ENCODE measurements at places on chromosomes 5 and 9.

DNA sequence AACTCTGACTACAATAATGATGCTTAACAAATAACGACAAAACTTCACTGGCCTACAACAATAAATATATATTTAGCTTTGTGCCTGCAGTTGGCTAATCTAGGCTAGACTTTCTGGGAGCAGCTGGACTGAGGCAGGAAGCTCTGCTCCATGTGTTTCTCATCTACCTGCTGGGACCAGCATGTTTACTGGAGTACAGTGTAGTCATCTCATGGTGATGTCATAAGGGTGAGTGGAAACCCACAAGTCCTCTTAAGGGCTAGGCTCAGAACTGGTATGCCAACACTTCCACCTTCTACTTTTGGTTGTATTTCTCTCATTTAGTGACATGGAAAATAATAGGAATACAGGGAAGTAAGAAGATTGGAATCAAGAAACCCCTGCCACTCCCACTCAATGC lies 85.7 kb upstream of the NIPBL start:
- DNase-seq = no peak

DNA sequence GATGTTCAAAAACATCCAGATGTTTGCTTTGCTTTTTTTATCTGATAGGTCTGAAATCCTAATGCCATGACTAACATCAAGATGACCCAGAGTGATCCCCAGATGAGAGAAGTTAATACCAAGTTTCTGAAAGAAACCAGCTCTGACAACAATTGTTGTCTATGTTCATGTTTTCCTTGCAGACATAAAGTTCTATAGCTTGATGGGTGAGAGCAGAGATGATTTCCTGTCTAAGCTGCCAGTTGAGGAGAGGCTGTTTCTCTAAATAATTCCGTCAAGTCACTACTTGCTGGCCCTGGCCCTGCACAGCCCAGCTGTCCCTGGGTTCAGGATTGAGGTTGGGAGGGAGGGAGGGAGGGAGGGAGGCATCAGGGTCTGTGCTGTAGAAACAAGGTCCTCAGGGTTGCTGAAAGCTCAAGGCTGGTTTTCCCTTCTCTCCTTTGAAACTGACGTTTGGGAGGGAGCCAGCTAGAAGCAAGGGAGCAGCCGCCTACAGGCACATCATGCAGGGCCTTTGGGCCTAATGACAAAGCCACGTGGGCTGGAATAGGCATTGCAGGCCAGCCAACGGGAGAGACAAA lies 3.9 kb downstream of the SPARC start:
- DNase-seq = no peak

- DNase-seq = no peak
These were observed 239.4 kb upstream of the FBXL7 start for GRCh38 chr5:15260356-15261268.

- DNase-seq = no peak
These were observed 31.2 kb downstream of the ZNF618 start for GRCh38 chr9:113907282-113907681.

- no peak for DNase-seq
These were observed 377.1 kb downstream of the PRDM9 start for GRCh38 chr5:23884405-23885031.

GRCh38 chr5:36720688-36721087 lies 114.3 kb downstream of the SLC1A3 start:
- DNase-seq = no peak

DNA sequence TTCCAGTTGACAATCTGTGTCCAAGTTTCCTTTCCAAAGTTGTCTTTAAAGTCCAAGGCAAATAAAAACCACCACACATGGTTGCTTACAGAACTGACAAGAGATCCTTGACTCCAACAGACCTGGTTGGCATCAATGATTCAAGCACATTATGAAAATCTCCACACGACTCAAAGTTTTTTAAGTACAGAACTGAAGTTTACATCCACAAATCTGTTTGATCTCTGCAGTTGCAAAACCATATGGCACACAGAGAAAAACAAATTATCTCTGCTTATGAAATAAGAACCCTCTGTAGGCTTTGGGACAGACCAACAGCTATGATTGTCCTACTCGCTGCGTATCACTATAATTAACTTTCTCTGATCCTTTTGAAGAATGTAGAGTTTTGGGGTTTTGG lies 60.8 kb downstream of the MLLT3 start:
- DNase-seq = no peak

- DNase-seq = peak; percentile 63
These were observed 2.5 kb downstream of the TNPO1 start for GRCh38 chr5:72818866-72819534.

GRCh38 chr9:137470785-137471184 lies 11.7 kb upstream of the NSMF start:
- no peak for DNase-seq

GRCh38 chr5:27158775-27159174 lies 120.4 kb upstream of the CDH9 start:
- no peak for DNase-seq

DNA sequence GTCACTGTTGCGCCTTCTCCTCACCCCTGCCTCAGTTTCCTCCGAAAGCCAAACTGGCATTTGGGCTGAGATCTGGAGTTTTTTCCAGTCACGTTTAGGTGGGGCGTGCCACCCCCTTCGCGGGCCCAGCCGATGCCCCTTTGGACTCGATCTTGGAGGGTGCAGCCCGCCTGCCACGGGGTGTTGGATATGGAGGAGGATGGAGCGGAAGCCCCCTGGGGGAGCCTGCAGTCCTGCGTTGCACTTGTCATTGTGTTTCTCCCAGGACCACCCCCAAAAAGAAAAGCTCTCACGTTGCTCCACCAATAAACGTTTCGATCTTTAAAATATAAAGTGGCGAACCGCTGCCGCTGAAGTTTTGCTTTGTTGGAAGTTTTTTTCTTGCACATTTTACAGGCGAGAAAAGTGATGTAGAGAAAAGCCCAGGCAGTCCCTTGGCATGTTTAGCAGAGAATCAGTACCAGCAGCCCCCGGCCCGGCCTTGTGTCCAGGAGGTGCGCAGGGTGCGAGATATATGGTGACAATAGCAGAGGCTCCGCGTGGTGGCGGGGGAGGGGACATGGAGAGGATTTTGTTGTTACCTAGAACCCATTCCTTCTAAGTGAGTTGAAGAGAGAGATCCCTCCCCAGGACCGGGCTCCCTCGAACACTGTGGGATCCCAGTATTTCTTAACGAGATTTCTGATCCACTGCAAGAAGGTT lies 681 bp downstream of the F2R start:
- DNase-seq = peak; percentile 10

DNA sequence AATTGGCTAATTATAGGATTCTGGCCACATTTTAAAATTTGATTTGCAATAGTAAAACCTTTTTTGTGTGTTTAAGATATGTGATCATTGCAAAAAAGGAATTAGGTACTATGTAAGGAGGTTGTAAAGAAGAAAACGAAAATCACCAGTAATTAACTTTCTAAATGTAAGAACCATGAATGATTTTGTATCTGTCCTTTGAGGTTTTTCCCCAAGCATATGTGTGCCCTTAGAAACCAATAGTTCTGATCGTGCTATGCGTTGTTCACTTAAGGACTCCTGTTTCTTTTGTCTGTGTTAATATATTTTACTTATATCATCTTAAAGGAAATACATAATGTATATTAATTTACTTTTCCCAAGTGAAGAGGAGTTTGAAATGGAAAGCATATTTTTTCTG lies 410.2 kb downstream of the PSAT1 start:
- DNase-seq = no peak

DNA sequence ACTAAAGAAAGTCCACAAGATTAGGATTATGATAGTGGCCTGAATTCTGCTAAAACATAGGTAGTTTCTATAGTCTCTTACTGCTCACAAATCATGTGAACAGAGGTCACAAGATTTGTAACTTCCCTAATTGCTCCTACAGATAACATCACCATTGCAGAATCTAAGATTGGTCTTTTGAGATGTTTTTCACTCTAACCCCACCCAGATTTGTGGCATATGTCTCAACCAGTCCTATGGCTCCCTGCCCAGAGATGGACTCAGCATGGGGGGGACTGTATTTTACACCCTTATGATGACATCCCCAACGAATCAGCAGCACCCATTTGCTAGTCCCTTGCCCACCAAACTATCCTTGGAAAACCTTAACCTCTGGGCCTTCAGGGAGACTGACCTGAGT lies 1046.2 kb downstream of the CDH12 start:
- no peak for DNase-seq

DNA sequence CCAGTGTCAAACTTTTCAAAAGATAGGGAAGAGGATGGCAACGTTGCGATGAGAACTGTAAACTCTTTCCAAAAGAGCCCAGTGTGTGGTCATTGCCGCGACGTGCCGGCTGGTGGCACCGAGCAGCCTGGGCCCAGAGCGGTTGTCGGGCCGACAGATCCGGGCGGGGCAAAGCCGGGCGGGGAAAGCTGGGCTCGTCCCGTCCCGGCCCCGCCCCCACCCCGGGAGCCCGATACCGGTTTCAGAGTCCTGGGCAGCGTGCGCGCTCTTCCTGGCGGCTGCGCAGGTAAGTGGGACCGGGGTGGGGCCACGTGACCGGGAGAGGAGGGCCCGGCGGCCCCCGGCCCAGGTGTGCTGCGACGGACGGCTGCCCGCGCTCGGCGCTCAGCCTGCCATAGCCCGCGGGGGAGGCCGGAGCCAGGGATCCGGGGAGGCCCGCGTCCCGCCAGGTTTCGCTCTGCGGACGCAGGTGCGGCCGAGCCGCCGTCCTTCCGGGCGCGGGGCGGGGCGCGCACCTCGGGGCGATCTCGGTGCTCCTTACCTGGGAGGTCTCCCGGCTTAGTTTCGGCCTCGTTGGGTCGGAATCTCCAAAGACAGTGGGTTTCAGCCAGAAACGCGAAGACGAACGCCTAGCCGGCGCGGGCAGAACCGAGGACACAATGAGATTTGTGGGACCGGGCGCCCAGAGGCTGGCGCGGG lies at the start of gene MARVELD2:
Gene MARVELD2, plus strand, starts transcription at position 232 of the 699 bp plus-strand sequence. CDS start 4,270 bp downstream, outside the sequence.
- DNase-seq = peak; percentile 49

GRCh38 chr5:116654925-116655324 lies 80.3 kb upstream of the SEMA6A start:
- DNase-seq = no peak

DNA sequence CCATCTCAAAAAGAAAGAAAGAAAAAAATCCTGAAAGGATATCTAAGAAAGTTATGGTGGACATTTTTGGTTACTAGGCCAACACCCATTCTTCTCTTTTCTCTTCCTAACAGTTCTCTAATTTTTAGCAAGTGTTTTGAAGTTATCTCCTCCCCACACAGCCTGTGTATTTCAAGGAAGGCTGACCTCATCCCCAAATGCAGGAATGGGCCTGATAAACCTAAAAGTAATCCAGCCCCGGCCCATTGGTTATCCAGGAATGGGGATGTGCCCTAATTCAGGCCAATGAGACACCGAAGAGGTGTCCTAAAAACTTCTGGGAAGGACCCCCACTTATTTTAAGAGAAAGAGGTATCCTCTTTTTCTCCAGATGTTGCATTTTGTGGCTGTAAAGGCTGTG lies 46.6 kb downstream of the F2R start:
- DNase-seq = no peak

GRCh38 chr9:89278997-89279739 lies 31.8 kb upstream of the CKS2 start:
- DNase-seq = peak; percentile 52

DNA sequence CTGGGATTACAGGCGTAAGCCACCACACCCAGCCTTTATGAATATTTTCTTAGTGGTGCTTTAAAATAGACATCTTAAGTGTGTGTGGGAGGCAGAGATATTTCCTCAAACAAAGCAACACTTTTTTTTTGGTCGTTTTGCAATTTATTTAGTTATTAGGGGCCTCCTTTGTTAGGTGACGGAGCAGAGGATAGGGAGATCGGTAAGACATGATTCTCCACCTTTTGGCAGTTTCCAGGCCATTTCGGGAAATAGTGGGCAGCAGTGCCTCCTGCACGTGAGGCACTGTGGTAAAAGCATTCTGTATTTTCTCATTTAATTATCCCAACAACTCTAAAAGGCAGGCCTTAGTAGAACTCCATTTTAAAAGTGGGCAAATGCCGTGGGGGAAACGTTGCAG lies 1.9 kb downstream of the OCLN start:
- DNase-seq = no peak

GRCh38 chr9:119284118-119284517 lies 85.1 kb downstream of the BRINP1 start:
- no peak for DNase-seq

- DNase-seq = no peak
These were observed 5.7 kb upstream of the RPS23 start for GRCh38 chr5:82283893-82284292.

DNA sequence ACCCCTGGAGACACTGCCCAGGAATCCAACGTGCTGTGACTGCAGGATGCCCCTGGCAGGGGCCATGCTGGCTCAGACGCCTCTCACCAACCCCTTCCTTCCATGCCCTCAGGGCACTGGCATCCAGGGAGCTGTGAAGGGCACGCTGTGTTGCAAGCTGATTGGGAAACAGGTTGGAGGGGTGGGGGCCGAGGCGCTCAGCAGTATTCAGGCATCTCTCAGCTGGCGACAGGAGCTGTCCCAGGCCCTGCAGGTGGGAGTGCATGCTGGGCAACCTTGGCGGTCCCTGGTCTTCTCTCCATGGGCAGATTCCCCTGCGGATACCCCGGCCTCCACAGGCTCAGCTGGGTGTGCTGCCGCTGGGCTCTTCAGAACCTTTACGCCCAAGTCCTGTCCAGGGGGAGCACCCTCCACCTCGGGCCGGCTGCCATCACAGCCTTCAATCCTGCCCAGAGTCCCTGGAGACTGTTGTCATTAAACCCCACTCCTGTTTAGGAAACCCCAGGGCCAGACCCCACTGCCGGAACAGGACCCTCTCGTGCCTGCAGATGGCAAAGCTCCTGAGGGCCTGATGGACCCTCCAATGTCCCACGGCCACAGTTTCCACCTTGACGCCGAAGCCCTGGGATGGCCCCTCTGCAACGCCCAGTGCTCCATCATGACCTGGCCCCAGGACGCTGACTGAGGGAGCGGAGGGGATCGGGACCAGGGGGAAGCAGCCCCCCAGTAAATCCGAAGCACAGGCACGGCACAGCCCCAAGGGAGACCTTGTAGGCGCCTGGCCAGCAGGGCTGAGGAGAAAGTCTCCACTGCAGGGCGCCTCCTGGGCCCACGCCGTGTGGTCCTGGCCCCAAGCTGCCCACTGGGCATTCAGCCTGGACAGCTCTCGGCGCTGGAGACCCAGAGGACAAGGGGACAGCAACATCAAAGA lies 9.3 kb downstream of the TPPP start:
- no peak for DNase-seq

DNA sequence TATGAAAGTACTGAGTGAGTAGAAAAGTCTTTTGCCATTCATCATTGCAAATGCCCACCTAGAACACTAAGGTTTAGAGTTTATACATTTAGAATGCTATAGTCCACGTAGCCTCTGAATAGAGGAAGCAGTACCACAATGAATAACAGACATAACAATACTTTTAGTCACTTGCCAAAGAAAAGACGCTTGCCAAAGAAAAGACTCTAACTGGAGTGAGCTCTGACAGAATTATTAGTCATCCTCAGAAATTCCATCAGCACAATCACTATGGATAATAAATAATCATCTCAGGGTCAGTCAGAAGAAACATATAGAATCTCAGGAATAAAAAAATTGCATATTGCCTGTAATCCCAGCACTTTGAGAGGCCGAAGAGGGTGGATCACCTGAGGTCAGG lies 168.5 kb upstream of the TARS1 start:
- DNase-seq = no peak

DNA sequence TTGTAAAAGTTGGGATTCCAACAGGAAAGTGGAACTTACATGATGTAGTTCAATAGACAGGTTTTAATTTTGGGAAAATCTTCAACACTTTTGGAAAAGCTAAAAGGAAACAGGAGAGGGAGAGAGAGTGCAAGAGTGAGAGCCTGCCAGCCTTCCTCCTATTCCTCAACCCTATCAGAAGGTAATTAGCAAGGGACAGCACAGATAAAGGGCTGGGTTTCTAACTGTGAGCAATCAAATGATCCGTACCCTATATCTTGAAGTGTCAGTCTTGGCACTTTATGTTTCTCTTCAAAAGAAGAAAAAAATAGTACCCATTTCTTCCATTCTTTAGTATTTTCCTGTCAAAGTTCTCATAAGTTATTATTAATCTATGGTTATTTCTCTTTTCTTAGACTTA lies 79.4 kb downstream of the FER start:
- no peak for DNase-seq
